HAP-1 (cell line): ENCODE measurements at places on chromosomes 7 and 10.

- no peak for DNase-seq
These were observed 109.6 kb downstream of the WDR11 start for GRCh38 chr10:120960725-120961124.

- no peak for DNase-seq
These were observed 21.3 kb downstream of the TSPAN15 start for GRCh38 chr10:69472544-69472943.

DNA sequence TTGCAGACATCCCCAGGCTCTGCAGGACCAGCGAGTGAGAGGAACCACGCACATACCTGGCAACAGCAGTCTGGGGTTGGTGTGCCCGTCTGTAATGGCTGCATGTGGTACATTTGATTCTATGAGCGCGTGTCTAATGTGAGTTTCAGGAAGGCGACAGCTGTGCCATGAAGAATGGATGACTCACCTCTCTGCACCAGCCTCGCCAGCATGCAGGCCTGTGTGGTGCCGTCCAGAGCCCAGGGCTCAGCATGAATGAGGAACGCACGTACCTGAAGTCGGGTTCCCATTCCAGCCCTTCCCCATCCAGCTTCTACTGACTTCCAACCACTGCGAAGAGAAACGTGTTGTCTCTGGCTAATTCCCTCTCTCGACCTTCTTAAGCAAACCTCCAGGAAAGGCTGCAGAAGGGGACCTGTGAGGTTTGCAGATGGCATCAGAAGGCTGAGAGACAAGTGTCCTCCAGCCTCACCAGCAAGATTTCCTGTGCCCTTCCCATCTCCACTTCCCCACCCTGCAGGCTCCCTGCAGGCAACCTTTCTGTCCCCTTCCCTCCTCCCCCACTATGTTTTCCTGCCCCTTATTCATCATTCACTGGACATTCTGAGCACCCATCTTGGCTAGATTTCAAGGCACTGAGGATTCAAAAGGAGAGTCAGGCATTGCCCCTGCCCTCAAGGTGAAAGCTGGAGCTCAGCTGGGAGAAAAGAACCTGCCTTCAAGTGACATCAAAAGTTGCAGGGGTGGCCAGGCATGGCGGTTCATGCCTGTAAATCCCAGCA lies 54.3 kb downstream of the ASB13 start:
- no peak for DNase-seq

DNA sequence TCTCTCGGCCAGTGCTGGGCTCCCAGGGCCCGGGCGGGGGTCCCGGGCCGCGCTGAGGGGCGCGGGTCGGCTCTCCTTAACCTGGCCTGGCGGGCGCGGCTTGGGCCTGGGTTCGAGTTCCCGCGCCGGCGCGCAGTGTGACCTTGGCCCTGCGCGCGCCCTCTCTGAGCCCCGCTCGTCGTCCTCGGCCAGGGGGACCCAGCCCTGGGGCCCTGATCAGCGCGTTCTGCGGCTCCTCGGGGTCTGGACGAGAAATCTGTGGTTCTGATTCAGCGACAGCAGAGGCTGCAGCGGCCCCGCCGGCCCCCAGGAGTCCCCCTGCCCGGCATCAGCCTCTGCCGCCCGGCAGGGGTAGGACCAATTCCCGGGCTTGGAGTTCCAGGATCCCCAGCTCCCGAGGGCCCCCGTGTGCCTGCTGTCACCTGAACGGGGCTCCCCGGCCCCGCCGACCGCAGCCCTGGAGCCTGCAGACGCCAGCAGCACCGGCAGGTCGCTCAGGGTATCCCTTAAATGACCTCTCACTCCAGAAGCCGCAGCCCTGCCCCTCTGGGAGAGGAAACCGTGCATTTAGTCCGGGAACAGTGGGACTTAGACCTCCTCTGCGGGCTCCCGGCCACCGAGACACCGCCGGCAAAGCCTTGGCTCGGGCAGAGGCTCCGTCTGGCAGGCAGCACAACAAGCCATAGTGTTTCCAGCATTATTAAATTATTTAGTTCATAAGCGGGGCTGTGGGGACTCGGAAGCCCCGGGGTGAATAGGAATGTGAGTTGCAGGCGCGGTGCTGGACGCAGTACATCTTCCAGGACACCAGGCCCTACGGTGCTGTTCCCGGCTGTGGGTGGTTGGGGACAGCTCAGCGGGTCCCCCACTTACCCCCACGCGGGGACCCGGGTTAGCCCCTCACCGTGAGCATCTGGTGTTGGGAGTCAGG lies 572 bp downstream of the CHST12 start:
- DNase-seq: peak; percentile 46

DNA sequence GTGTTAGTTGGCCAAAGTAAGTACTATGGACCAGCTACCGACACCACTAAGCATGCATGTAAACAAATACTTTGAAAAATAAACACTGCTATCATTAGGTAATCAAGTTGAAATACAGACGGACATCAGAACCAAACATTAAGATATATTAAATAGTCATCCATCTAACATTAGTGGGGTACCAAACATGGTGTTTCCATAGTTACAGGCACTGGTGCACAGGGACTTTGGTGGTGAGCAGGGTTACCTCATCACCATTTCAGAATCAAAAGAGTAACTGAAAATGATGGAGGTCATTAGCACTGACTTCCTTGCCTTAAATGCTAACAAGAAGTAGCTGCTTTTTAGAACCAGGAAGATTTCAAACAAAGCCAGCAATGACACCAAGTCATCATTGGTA lies 23.9 kb downstream of the EBLN1 start:
- no peak for DNase-seq

GRCh38 chr7:17546592-17546991 lies 248.1 kb downstream of the AHR start:
- no peak for DNase-seq

DNA sequence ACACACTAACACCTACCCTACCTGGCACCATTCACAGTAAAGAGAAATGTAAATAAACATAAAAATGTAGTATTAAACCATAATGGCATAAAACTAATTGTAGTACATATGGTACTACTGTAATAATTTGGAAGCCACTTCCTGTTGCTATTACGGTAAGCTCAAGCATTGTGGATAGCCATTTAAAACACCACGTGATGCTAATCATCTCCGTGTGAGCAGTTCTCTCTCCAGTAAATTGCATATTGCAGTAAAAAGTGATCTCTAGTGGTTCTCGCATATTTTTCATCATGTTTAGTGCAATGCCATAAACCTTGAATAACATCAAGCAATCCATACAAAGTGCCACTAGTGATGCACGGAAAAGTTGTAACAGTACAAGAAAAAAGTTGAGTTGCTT lies 75.4 kb downstream of the CFTR start:
- no peak for DNase-seq

DNA sequence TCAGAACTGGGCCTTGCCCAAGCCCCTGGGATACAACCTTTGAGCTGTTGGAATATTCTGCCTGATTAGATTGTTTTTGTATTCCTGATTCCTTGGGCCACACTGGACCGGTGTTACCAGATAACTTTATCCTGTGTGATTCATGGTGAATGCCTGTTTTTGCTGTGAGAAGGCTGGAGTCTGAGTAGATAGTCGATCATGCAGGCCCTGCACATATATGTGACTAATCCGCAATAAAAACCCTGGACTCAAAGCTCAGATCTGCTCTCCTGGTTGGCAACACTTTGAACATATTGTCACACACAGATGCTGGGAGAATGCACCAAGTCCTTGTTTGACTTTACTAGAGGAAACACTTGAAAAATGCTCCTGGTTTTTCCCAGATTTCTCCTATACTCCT lies 183.9 kb upstream of the MBL2 start:
- DNase-seq: no peak

GRCh38 chr7:137130751-137131158 lies 212.8 kb downstream of the PTN start:
- no peak for DNase-seq

DNA sequence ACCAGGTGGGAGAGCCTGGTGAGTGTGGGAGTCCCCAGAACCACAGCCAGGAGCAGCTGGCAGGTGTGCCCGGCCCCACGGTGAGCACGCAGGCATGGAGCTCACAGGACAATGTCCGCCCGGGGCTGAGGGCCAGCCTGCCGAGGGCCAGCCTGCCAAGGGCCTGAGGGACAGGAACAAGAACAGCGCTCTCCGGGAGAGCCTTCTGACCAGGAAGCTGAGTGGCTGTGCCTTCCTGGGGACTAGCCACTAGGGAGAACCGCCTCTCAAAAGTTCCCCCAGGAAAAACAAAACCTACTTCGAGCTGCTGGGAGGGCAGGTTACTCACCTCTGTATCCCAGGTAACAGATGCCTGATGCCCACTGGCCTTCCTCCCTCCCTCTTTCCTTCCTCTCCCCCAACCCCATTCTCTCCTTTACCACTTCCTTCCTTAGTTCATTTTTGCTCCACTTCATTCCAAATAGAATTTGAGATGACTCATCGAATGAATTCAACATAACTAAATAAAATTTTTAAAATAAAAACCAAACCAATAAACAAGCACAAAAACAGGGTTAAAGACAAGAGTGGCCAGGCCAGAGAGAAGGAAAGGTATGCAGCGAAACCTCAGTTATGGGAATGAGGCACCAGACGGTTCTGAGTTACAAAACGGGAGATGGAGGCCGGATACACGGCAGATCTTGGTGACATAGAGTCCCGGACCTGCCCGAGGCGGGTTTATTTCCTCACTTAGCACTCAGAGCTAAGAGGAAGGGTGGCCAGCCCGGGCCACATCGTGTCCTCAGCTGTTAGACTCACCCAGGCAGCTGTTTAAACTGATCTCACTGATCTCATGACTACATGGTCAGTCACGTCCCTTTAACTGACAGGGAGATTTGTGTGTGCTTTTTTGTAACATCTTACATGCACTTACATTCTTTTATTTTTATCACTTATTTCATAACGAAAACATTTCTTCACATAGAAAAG lies 128.5 kb downstream of the TNS3 start:
- DNase-seq: no peak

GRCh38 chr7:116271963-116272886 lies 61.9 kb downstream of the TES start:
- DNase-seq: no peak

DNA sequence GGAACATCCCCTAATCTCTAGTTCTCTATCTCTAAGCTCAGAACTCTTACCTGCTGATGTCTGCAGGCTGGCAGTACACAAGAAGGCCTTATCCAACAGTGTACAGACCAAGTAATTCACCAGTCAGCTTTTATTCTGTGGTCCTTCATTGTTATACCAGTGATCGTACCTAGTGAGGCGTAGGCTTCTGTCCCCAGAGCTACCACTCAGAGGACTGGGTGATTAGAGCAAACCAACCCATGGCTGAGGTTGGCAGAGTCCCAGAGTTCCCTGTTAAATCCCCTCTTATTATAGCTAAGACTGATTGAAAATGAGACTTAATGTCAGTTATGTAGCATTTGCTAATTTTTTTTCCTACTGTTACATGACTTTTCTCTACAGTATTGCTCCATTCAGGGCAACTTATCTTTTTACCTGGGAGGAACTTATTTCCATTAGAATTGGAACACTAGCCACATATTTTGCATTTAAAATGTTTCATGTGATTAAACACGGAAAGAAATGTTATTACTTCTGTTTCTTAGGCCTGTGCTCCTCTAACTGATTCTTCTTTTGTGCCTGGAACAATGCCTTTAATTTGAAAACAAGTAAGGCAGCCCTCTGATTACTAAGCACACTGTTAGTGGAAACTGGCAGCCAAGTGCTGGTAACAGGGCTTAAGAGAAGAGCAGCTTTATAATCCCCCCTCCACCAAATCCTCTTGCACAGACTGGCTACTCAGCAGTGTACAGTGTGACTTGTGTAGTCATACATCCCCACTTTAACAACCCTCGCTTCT lies 127.2 kb downstream of the LRRC4 start:
- DNase-seq: peak; percentile 95

GRCh38 chr10:64080071-64080470 lies 558.9 kb downstream of the REEP3 start:
- no peak for DNase-seq

- DNase-seq: no peak
These were observed 81.3 kb downstream of the VWDE start for GRCh38 chr7:12322284-12322902.

DNA sequence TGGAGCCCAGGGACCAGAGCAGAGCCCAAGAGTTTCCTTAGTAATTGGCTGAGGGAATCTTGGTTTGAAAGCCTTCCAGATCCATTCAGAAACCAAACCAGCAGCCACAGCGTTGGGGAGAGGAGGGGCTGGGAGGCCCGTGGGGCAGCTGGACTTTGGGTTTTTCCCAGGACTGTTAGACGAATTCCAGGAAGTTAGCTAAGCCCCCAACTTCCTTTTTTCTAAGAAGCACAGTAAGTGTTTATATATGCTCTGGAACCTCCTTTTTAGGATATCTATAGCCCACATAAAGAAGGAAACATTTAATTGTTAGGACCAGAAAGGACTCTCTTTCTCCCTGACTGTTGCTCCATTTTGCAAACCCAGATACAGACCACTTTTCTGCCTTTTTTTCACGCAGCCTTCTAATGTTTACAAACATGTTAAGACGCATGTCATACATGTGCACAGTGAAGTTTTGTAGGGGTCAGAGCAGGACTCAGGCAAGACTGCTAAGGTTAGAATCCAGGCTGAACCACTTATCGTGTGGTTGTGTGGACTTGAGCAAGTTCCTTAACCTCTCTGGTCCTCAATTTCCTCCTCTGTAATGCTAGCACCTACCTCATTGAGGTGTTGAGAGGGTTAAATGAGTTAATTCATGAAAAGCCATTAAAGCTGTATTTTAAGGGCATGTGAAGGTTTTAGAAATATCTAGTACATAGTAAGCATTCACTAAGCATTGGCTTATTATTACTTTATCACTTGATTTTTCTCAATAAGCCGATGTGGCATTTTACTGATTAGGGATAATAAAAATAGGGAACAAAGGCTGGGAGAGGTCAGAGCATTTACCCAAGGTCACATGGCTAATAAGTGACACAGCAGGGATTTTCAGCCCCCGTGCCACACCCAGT lies 42.4 kb downstream of the TBATA start:
- no peak for DNase-seq
